NCI-H1105 (cell line): ENCODE measurements at places on chromosomes 2 and 18.

GRCh38 chr2:135679125-135679524, 62.5 kb upstream of the UBXN4 start:
- DNase-seq = no peak

- DNase-seq = no peak
These were observed 950 bp downstream of the KLHL30 start for GRCh38 chr2:238139196-238140039.

DNA sequence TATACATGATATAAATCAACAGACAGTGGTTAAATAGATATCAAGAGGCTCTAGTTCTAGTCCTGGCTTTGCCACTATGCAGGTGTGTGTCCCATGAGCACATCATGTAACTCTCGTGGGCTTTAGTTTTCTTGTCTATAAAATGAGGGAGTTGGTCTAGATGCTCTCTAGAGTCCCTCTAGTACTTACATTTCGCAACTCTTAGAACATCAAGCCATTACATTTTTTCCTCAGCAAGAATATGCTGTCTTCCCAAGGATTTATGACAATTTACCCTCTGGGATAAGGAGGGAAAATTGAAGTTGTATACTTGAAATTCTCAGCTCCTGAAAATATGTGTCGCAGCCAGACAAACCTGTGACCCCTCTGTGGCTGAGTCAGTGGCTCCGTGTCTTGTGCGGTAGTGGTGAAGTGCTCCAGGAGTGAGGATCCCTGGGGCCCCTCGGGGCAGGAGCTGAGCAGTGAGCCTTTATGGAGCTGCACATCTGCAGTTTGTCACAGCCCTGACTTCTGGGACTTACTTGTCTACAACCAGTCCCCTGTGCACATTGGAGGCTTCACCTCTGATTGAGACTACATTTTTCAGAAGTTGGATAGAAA, 6.8 kb downstream of the PKP4 start:
- DNase-seq = no peak

DNA sequence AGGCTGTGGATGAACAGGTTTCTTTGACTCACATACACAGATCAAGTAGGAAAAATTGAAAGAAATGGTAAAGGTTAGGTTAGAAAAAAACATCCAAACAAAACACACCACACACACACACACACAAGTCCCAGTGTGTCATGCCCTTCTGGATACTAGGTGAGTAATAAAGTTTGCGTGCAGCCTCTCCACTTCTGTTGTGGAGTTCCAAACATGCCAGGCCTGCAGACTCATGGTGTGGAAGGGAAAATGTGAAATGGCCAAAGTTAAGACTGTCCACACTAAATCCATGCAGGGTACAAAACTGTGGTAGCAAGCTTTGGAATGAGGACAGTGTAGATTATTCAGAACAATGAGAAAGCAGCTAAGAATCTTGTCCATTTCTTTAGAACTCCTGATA, 114.6 kb downstream of the IKZF2 start:
- DNase-seq = no peak

DNA sequence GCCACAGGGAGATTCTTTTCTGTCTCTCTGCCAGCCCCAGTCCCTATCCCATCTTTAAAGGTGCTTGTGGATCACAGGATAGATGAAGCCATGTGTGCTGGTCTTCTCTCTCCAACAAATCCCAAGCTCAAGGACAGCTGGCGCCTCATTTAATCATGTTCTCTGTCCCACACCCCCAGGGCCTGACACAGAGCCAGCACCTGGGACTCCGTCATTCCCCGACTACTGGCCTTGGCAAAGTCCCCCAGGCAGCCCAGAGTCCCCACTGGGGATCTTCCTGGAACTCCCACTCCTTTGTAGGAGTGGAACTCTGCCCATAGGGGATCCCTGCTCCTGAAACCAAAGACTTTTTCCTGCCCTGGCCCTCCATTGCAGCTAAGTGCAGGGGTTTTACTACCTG, 60.8 kb downstream of the MTHFD2 start:
- no peak for DNase-seq

DNA sequence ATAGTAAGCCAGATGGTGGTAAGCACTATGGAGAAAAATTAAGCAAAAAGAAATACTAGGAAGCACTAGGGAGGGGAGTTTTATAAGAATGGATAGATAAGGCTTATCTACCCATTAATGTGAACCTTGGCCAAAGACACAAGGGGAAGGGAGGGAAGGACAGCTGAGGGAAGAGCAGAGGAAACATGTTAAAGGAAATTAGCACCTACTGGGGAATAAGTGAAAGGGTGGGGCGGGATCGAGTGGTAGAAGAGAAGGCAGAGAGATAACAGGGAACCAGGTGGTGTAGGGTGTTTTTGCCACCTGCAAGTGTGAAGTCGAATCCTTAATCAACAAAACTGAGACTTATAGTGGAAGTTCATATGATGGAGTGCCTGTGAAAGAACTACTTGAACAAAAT, 1.7 kb downstream of the UNC80 start:
- DNase-seq = peak; percentile 16

- no peak for DNase-seq
These were observed 520.0 kb upstream of the TCF4 start for GRCh38 chr18:56107821-56108477.

DNA sequence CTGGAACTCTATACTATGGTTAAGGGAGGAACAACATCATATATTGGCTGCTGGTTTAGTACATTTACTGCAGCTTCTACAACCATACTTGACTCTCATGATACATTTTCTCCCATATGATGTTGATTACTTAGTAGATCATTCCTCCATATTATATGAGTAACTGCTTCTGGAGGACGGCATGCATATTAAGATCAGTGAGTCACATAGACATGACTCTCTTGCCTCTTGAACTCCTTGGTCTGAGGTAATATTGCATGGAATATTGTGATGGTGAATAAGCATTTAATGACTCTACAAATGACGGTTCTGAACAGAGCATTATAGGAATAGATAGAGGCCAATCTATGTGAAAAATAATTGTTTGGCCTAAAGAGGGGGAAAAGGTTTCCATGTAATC, 418.8 kb upstream of the SPHKAP start:
- no peak for DNase-seq

- peak; percentile 11 for DNase-seq
These were observed 612.1 kb downstream of the KCNJ3 start for GRCh38 chr2:155310589-155310988.

DNA sequence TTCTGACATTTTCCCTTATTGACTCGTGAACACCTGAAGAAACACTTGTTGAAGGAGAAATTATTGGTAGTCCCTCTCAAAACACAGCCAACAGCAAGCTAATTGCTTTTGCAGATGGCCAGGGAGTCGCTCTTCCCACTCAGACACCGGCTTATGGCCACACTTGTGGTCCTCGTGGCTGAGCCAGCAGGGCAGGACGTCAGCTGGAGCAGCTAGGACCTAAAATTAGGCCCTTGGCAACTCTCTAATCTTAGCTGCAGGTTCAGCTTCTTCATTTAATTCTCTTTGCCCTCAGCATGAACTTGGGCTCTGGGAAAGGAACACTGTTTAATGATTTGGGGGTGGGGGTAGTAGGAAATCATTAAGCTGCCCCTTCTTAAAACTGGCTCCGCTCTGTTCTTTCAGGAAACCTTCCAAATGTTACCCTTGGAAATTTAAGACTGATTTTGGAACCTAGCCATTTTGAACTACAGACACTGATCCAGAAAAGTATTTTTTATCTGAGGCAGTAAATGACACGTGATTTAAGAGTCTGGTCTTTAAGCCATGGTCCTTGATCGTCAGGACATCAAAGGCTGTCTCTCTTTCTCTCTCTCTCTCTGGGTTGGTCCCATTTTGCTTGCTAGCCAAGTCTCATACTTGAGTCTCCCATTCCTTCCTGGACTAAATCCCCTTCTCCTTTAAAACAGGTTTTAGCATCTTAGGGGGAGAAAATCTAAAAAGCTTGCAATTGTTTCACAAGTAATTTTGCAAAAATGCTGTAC, 77.5 kb downstream of the CDK15 start:
- DNase-seq = no peak

DNA sequence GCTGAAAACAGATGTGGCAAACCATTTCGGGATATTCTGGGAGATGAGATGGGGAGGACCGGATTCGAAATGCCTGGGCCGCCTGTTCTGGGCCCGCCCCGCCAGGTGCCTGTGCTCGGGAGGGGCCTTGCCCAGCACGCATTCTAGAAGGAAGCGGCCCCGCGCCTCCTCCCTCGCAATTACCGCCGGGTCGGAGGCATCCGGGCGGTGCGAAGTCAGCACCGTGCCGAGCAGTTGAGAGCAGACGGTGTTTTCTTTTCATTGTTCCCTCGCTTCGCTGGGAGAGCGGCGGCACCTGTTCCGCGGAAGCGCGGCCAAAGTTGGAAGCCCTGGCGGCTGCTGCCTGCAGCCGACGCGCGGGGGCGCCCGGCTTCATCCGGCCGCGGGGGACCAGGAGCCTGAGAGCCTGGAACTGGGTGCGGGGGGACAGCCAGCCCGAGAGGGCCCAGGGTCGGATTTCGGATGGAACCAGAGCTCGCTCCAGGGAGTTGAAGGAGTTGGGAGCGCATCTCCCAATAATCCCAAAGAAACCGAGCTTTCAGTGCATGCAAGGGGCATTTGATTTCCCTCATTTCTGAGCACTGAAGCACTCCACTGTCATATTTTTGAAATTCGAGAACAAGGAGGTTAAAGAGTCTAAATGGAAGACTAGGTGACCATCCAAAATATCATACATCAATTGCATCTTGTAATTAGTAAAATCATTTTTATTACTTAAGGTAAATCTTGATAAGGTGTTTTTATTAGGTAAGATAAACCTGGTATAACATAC, 241.8 kb upstream of the RAB12 start:
- no peak for DNase-seq

- DNase-seq = no peak
These were observed 18.3 kb upstream of the BMP10 start for GRCh38 chr2:68889500-68889899.

GRCh38 chr2:240469239-240469636, 33.8 kb downstream of the GPC1 start:
- no peak for DNase-seq

DNA sequence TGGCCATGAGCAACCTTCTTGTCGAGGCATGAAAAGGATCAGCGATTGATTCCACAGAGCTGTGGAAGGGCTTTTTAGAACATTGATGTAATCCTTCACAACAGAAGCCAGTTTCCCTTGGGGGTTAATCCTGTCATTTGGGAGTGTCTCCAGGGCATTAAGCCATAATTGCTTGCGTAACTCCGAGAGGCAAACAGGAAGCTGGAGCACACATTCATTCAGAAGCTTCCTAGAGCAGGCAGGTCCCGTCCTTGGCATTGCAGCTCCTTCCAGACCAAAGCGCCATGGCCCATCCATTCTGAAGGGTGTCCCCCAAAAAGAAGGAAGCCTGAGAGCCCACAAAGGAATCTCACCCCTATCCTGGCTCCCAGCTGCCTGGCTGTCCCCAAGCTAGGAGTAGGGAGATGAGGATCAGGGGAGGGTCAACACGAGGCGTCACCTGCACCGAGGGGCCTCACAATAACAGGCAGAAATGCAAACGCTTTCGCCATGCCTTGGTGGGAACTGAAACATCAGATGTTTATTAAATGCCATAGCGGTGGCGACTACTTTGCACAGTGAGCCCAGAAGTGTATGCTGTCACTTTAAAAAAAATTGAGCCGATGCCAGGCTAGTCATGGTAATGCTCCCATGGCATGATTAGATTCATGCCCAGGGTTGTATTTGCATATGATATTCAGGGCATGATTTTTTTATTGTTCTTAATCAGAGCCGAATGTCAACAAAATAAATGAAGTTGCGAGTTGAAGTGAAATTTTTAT, 339.4 kb downstream of the BCL11A start:
- DNase-seq = peak; percentile 3

DNA sequence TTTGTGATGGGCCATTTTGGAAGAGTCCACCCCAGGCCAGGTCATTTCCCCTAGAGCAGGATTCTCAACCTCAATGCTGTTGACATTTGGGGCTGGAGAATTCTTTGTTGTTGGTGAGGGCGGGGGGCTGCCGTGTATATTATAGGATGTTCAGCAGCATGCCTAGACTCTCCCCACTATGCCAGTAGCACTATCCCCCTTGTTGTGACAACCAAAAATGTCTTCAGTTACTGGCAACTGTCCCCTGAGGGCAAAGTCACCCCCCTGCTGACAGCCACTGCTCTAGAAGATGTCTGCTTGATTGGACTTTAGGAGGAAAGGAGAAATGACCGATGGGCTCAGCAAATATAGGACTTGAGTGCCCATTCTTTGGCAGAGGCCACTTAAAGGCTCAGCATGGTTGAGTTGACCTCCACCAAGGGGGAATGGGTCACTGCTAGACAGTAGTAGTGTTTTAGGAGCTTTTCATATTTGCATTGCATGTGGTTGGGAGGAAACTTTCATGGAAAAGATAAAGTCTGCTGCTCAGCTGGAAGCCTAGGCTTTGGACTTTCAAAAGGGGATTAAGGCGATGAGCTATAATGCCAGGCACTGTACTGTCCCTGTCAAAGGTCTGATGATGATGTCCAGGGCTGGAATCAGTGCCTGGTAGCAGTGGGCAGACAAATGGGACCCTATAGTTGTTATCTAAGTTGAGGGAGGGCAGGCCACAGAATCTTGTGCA, 61.1 kb upstream of the MCFD2 start:
- no peak for DNase-seq

DNA sequence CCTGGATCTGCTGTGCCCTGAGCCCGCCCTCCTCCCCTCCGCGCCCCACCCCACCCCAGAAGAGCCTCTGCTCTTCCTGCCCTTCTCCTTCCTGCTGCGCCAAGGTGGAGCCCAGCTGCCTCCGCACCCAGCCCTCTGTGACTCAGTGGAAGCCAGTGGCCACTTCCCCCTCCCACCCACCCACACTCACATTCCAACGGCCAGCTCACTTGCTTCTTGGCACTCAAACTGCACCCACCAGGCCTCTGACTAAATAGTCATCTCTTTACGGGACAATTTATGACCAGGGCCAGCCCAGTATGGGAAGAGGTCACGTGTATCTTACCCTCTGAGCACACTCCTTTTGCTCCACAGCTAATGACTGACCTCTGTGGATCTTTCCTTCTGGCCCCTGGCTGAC, 150.4 kb upstream of the SLC1A4 start:
- no peak for DNase-seq

DNA sequence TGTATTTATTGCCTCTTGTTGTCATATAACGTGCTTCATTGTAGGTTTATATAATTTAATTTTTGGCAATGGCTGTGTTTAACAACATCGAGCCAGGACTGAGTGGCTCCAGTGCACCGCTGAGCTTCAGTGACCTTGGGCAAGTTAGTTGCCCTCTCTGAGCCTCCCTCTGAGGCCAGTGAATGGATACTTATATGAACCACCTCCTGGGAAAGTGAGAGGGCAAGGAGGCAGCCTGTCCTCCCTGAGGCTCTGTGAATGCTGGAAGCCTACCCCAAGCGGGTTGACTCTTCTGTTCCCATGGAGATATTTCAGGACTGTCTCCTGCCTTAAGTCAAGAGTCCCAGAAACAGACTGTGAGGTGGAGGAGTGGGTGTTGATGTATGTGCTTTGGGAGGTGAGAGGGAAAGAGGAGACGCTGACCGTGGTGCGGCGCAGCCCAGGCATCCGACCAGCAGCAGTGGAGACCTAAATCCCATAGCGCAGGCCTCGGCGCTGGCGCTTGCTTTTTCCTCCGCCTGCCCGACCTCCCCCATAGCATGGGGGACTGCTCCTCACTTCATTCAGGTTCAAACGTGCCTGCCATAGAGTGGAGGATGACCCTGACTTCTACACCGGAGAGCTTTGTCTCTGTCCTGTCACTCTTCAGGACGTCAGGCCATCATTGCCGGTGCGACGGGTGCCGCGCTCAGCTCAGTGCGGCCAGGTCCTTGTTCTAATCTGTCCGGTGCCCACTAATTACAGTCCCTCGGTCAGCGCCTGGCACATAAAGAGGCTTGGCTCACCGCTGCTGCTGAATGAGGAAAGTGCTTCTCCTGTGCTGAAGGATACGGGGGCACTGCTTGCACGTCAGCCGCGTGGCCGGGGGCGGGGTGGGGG, 167.3 kb upstream of the HS6ST1 start:
- no peak for DNase-seq
